ENCODE measurements at places on chromosomes 11 and 22. TPM values are rescaled to one million over a fixed set of nuclear protein-coding genes. Genes with fewer than 3 reads are reported as not detected.

GRCh38 chr22:36606114-36606513 lies 77.1 kb upstream of the EIF3D start:
- no peak for ATAC-seq

DNA sequence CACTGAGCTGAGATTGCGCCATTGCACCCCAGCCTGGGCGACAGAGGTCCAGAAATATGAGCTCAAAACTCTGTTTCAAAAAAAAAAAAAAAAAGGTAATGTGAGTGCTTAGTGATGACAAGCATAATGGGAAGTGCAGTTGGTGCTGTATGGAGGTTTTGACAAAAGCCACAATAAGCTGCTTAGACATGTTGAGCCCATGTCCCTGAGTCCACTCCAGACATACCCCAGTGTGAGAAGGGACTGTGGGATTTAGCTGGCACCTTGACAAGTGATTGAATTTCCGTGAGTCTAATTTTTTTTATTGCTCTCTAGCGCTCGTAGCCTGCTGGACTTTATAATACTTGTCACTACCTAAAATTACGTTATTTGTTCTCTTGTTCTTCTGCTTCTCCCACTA lies 15.1 kb upstream of the LGR4 start:
- ATAC-seq = no peak

DNA sequence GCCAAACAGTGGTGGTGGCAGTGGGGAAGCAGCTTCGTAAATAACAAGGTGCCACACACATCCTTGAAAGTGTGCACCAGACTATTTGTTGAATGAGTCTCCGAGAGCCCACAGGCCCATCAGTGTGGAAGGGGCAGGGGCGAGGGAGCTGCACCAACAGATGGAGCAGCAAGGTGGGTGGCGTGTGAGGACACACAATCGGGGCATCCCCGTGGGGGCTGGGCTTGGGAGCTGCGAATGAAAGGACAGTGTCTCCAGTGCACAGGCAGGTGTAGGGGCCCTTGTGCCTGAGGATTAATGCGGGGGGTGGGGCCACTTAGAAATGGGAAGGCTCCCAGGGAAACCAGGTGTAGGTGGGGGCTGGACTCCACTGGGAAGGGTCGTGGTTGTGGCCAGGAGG lies 2.8 kb downstream of the NRXN2 start:
- ATAC-seq = no peak

- ATAC-seq = no peak
Observed at GRCh38 chr11:117271208-117271607, 19.9 kb upstream of the BACE1-AS start.

- ATAC-seq = no peak
Observed at GRCh38 chr22:49004484-49005399, 822.9 kb downstream of the BRD1 start.

- ATAC-seq = no peak
Observed at GRCh38 chr11:7605186-7605943, 67.9 kb downstream of the CYB5R2 start.

Gene UPK3A
- not detected for total RNA-seq

Gene FGF3
- total RNA-seq = not detected

Gene FAM118A
- 14.2 TPM for total RNA-seq

Gene GRAMD1B
- 14.4 TPM for total RNA-seq

Gene KIAA1671
- total RNA-seq = 39.7 TPM

Data from motor neuron (in vitro differentiated cells).